ENCODE measurements at places on chromosomes 5 and 9. TPM values are rescaled to one million over a fixed set of nuclear protein-coding genes. Genes with fewer than 3 reads are reported as not detected.

DNA sequence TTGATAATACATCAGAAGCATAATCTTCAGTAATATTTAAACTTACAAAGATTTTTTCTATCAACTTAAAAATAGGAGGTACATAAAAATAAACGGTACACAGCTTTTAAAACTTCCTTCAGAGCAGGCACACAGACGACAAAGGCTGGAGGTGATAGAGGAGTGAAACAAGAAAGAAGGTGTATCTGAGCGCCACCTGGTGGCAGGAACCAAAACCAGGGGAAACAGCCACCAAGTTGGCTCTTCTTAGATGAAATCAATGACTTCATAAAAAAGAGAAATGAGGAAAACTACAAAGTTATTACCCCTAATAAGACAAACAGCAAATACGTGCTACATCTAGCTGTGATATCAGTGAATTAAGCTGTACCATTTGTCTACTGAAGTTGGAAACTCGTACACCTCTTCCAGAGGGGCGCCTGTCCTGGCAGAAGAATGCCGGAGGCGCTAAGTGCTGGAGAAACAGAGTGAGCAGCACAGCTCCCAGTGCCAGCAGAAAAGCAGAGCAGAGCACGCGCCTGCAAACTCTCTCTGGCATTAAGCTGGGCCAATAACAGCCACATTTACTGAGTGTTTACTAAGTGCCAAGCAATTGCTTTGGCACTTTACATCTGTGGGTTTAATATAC is 85.9 kb downstream of the SETX start:
- H3K27me3 ChIP-seq, result no peaks in the 10 kb centered on the region
- no peak overlapping the region for H3K27ac ChIP-seq
- H3K36me3 ChIP-seq, result peaks cover 49% of the 10 kb centered on the region

- H3K27ac ChIP-seq, result no peak overlapping the region
- no peak overlapping the region for H3K4me3 ChIP-seq
- no peaks in the 10 kb centered on the region for H3K27me3 ChIP-seq
- H3K4me1 ChIP-seq, result peaks cover 7% of the 10 kb centered on the region
Observed at GRCh38 chr9:25094518-25094917, 548.8 kb upstream of the IZUMO3 start.

DNA sequence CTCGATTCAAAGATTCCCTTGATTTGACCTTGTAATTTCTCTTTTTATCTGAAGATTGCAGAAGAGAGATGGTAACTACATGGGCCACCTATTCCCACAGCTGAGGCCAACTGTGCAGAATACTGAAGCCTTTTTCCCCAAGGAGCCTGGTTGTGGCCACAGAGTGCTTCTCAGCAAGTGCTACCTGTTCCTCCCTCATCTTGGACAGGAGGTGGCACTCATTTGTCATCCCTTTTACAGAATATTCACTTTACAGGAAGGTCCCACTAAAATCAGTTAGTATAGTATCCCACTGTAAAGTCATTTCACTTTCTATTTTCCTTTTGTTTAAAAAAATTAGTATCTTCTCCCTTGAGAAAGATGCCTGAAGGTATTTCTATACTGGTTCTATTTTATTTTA is 346.4 kb downstream of the ARL15 start:
- peaks cover 5% of the 10 kb centered on the region for H3K4me1 ChIP-seq
- no peak overlapping the region for H3K4me3 ChIP-seq
- H3K27me3 ChIP-seq, result no peaks in the 10 kb centered on the region
- 0 out of 2 replicates have a peak, but pooled peaks cover 3% of the 10 kb centered on the region for H3K36me3 ChIP-seq
- no peak overlapping the region for H3K27ac ChIP-seq

- peaks cover 59% of the 10 kb centered on the region for H3K36me3 ChIP-seq
- no peak overlapping the region for H3K4me3 ChIP-seq
- no peak for DNase-seq
- H3K27ac ChIP-seq, result no peak overlapping the region
- H3K27me3 ChIP-seq, result no peaks in the 10 kb centered on the region
- no peaks in the 10 kb centered on the region for H3K4me1 ChIP-seq
Observed at GRCh38 chr5:285991-286557, 14.6 kb downstream of the PDCD6 start.

- DNase-seq, result no peak
- no peaks in the 10 kb centered on the region for H3K36me3 ChIP-seq
- no peaks in the 10 kb centered on the region for H3K4me1 ChIP-seq
- H3K27me3 ChIP-seq, result no peaks in the 10 kb centered on the region
Observed at GRCh38 chr5:113397046-113397445, 37.7 kb downstream of the TSSK1B start.

- peak overlapping the region; percentile 78 for H3K27ac ChIP-seq
- peaks cover 36% of the 10 kb centered on the region for H3K4me1 ChIP-seq
- H3K4me3 ChIP-seq, result peak overlapping the region; percentile 60
- no peaks in the 10 kb centered on the region for H3K36me3 ChIP-seq
Observed at GRCh38 chr9:129166623-129167557, 11.2 kb downstream of the IER5L start.

DNA sequence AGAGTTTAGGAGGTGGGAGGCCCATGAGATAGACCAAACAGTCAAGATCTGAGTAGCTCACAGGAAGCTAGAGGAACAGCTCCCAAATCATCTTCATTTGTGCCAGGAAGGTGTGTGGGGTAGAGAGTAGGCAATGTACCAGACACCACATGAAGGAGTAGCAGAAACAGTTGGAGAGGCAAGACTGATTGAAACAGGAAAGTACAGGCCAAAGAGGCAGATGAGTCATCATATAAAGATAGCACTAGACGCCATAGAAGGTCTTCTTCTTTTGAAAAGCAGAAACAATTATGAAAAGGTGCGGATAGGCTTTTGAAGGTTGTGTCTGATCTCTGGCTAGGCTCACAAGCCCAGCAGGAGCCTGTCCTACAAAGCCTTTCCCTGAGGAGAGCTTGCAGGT is 62.7 kb upstream of the PALM2AKAP2 start:
- H3K4me1 ChIP-seq, result peaks cover 3% of the 10 kb centered on the region
- no peaks in the 10 kb centered on the region for H3K36me3 ChIP-seq
- no peak overlapping the region for H3K4me3 ChIP-seq
- DNase-seq, result no peak
- H3K27ac ChIP-seq, result no peak overlapping the region

DNA sequence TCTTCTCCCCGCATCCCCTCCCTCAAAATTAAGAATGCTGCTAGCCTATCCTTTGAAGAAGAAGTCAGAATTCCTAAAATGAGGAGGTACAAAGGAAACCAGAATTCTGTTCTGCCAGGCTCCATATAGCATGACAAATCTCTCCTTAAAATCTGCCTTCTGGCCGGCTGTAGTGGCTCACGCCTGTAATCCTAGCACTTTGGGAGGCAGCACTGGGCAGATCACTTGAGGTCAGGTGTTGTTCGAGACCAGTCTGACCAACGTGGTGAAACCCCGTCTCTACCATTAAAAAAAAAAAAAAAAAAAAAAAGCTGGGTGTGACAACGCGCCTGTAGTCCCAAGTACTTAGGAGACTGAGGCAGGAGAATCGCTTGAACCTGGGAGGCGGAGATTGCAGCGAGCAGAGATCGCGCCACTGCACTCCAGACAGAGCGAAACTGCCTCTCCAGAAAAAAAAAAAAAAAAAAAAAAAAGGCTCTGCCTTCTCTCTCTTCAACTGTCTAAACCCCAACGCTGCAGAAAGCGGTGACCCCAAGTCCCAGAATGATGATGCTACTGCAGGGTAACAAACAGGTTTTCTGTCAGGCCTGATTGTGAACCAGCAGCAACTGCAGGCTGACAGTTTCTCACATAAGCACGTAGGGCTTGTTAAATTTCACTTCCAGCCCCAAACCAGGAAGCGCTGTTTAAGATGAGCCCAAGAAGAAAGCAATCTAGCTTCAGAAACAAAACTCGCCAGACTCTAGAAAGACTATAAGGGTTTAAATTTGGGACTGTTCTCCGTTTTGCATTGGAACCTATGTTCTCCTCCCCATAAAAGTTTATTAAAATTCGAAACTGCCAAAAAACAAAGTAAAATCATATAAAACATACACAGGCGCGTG is 963 bp upstream of the CAST start:
- DNase-seq, result no peak
- peak overlapping the region; percentile 87 for H3K4me3 ChIP-seq
- peak overlapping the region; percentile 97 for H3K27ac ChIP-seq
- peaks cover 17% of the 10 kb centered on the region for H3K4me1 ChIP-seq
- H3K27me3 ChIP-seq, result peaks cover 54% of the 10 kb centered on the region

DNA sequence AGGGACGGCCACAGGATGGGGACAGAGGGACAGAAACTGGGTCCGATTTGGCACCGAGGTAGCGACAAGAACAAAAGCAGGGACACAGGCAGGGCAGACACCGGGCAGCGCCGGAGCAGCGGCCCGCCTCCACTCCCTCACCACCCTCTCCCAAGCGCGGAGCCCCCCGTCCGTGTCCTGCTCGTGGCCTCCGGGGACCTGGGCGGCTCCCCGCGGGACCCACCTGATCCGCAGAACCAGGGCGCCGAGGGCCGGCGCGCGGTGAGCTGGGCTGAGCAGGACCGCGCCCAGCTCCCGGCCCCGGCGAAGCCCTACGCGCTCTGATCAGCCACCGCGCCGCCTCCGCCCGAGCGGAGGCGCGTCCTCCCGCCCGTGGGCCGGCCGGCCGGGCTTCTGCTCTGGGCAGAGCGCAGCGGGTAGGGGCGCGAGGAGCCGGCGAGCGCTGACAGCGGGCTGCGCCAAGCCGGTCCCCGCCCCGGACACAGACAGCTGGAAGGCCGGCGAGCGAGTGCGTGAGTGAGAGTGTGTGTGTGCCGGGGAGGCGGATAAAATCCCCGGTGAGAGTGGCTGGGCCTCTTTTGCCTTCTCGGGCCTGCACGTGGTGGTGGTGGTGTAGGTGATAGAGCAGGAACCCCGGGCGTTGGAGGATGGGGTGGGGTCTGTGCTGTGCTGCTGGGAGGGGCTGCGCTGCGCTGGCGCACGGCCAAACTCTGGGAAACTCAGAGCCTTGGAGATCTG is at the start of gene GGTA1:
GGTA1 (minus strand) TSS at position 418 of the 738 bp plus-strand sequence. CDS start 31,922 bp downstream, outside the sequence.
- H3K36me3 ChIP-seq, result 0 out of 2 replicates have a peak, but pooled peaks cover 4% of the 10 kb centered on the region
- H3K27me3 ChIP-seq, result peaks cover 84% of the 10 kb centered on the region
- no peak within 1 kb of the TSS for H3K27ac ChIP-seq
- H3K4me1 ChIP-seq, result peaks cover 35% of the 10 kb centered on the region

DNA sequence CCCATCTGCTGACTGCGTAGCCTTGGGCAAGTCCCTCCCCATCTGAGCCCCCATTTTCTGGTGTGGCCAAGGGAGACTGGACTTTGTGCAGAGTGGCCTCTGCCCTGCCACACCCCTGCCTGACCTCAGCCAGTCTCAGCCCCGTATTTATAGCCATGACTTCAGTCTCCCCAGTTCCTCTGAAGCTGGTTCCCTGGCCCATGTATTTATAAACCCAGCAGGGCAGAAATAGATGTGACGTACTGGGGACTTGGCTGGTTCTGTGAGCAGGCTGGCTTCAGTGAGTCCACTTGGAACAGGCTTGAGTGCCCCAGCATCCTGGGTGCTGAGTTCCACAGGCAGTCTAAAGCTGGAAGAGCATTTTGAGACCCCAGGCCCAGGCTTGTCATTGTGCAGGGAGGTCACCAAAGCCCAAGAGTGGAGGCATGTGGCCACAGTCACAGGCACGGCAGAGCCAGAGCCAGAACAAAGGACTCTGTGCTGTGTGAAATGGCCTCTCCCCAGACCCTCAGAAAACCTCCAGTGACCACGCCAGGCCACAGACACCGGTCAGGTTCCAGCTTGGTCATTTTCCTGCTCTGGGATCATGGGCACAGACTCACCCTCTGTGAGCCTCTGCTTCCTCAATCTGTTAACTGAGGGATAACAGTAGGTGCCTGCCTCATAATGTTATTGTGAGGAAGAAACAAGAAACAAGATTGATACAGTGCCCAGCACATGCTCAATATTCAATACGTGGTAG is 30.4 kb upstream of the SYNPO start:
- H3K27me3 ChIP-seq, result no peaks in the 10 kb centered on the region
- no peak overlapping the region for H3K27ac ChIP-seq
- DNase-seq, result no peak
- H3K36me3 ChIP-seq, result no peaks in the 10 kb centered on the region

LHFPL2 gene
- 34.4 TPM for total RNA-seq

TXNDC8 gene
- not detected for total RNA-seq

GCNT4 gene
- 0.71 TPM for total RNA-seq

DMRT1 gene
- not detected for total RNA-seq

PHF24 gene
- total RNA-seq, result 0.53 TPM

All from WTC11 (cell line).